ENCODE measurements at places on chromosomes 1 and 21.

DNA sequence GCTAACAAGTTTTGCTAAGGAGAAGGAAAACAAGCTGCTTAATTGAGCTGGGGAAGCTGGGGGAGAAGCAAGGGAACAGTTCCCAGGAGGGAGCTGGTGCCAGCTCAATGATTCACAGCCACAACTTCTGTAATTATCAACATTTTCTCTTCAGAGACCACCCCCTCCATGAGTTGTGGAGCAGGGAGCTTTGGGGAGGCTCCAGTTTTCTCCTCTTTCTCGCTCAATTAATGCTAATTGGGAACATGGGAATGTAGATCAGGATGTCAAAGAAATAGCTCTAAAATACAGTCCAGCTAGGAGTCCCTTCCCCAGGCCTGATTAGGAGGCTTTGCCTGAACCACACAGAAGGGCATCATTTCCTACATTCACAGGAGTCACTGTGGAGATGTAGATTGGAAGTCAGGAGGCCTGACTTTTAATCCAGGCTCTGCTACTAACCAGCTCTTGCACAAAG is 12.1 kb upstream of the MNDA start:
- no peak for DNase-seq
- no peaks in the 10 kb centered on the region for H3K4me1 ChIP-seq
- H3K27ac ChIP-seq = no peak overlapping the region

- H3K36me3 ChIP-seq = no peaks in the 10 kb centered on the region
- no peak overlapping the region for H3K27ac ChIP-seq
- H3K4me3 ChIP-seq = no peak overlapping the region
- DNase-seq = no peak
These were observed 13.9 kb upstream of the ASAP3 start for GRCh38 chr1:23497777-23498439.

- no peak for DNase-seq
- no peak overlapping the region for H3K4me3 ChIP-seq
- no peaks in the 10 kb centered on the region for H3K27me3 ChIP-seq
- no peaks in the 10 kb centered on the region for H3K4me1 ChIP-seq
- no peaks in the 10 kb centered on the region for H3K36me3 ChIP-seq
These were observed 5.2 kb downstream of the ZNF678 start for GRCh38 chr1:227568593-227568992.

- no peak overlapping the region for H3K4me3 ChIP-seq
- no peaks in the 10 kb centered on the region for H3K4me1 ChIP-seq
- DNase-seq = no peak
- no peaks in the 10 kb centered on the region for H3K27me3 ChIP-seq
These were observed 32.8 kb downstream of the PCNT start for GRCh38 chr21:46356494-46357334.

GRCh38 chr1:60694980-60695379 is 387.4 kb upstream of the NFIA start:
- no peak overlapping the region for H3K4me3 ChIP-seq
- no peaks in the 10 kb centered on the region for H3K36me3 ChIP-seq
- no peak overlapping the region for H3K27ac ChIP-seq
- no peaks in the 10 kb centered on the region for H3K27me3 ChIP-seq
- no peak for DNase-seq

GRCh38 chr1:3350506-3351261 is 103.8 kb upstream of the ARHGEF16 start:
- no peaks in the 10 kb centered on the region for H3K4me1 ChIP-seq
- no peak overlapping the region for H3K27ac ChIP-seq
- no peak for DNase-seq
- no peak overlapping the region for H3K4me3 ChIP-seq
- no peaks in the 10 kb centered on the region for H3K36me3 ChIP-seq
- no peaks in the 10 kb centered on the region for H3K27me3 ChIP-seq

- DNase-seq = no peak
- no peaks in the 10 kb centered on the region for H3K4me1 ChIP-seq
- H3K27ac ChIP-seq = no peak overlapping the region
- no peak overlapping the region for H3K4me3 ChIP-seq
- H3K36me3 ChIP-seq = no peaks in the 10 kb centered on the region
- H3K27me3 ChIP-seq = no peaks in the 10 kb centered on the region
These were observed 182.6 kb upstream of the LYPLAL1 start for GRCh38 chr1:218991089-218991488.

GRCh38 chr1:241118049-241118448 is 239.0 kb downstream of the RGS7 start:
- H3K36me3 ChIP-seq = no peaks in the 10 kb centered on the region
- no peaks in the 10 kb centered on the region for H3K27me3 ChIP-seq
- no peak for DNase-seq
- H3K4me3 ChIP-seq = no peak overlapping the region

DNA sequence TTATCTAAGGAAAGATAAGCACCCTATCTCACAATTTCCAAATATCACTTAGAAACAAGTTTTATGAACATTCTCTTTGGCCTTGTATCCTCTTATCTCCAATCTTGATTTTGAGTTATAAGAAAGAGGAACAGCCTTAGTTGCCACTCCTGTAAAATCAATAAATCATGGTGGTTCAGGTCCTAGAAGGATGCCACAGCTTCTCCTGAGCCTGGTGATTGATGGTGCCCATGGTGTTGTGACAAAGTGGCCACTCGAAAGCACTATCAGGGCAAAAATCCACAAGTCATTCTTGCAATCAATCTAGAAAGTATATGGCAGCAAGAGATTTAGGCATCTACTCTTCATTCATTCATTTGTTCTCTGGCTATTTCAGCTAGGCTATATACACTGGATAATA is 27.8 kb downstream of the GBP6 start:
- no peaks in the 10 kb centered on the region for H3K4me1 ChIP-seq
- no peaks in the 10 kb centered on the region for H3K27me3 ChIP-seq
- H3K4me3 ChIP-seq = no peak overlapping the region
- H3K36me3 ChIP-seq = no peaks in the 10 kb centered on the region
- no peak overlapping the region for H3K27ac ChIP-seq
- no peak for DNase-seq

GRCh38 chr1:2971609-2972008 is 49.7 kb upstream of the ACTRT2 start:
- no peaks in the 10 kb centered on the region for H3K4me1 ChIP-seq
- no peaks in the 10 kb centered on the region for H3K27me3 ChIP-seq
- DNase-seq = no peak
- H3K36me3 ChIP-seq = no peaks in the 10 kb centered on the region
- H3K27ac ChIP-seq = no peak overlapping the region
- H3K4me3 ChIP-seq = no peak overlapping the region

DNA sequence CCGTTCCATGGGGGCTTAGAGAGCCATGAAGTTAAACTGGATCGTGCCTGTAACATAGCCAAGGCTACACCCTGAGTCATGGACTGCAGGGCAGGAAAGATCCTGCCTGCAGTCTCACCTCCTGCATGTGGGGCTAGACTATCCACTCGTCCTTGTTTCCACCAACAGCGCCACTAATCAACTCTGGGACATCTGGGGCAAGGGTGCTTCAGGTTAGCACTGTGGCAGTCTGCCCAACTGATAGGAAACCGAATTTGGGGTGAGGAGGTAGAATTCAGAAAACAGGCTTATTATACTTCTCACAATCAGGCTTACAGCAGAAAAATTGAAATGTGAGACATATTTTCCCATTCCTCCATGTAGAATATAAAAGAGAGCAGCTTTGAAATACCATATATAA is 85.2 kb upstream of the ADAM30 start:
- no peak overlapping the region for H3K4me3 ChIP-seq
- no peaks in the 10 kb centered on the region for H3K4me1 ChIP-seq
- H3K27ac ChIP-seq = no peak overlapping the region
- DNase-seq = no peak
- no peaks in the 10 kb centered on the region for H3K27me3 ChIP-seq

GRCh38 chr1:21052034-21052433 is 124.7 kb downstream of the EIF4G3 start:
- no peak overlapping the region for H3K4me3 ChIP-seq
- no peak overlapping the region for H3K27ac ChIP-seq
- DNase-seq = no peak
- H3K36me3 ChIP-seq = peaks cover 2% of the 10 kb centered on the region
- no peaks in the 10 kb centered on the region for H3K27me3 ChIP-seq

- no peaks in the 10 kb centered on the region for H3K36me3 ChIP-seq
- no peak overlapping the region for H3K27ac ChIP-seq
- DNase-seq = peak; percentile 50
- no peak overlapping the region for H3K4me3 ChIP-seq
These were observed 3.3 kb downstream of the CLCNKB start for GRCh38 chr1:16046842-16047241.

- H3K27ac ChIP-seq = no peak overlapping the region
- peaks cover 5% of the 10 kb centered on the region for H3K4me1 ChIP-seq
- DNase-seq = peak; percentile 95
- no peaks in the 10 kb centered on the region for H3K36me3 ChIP-seq
These were observed 7.7 kb downstream of the IGSF8 start for GRCh38 chr1:160090760-160091159.

DNA sequence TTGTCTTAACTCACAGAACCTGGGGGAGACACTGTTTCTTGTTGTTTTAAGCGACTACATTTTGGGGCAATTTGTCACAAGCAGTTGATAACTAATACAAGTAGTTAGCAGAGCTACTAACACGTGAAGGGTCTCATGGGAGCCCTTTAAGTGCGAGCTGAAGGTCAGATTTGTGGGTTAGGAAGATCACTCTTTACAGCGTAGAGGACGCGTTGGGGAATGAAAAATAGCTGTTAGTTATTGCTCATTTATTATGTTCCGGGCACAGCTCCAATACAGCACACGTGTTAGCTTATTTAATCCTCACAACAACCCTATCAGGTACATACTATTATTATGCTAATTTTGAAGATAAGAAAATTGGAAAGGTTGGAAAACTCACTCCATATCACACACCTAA is 95.9 kb downstream of the ACTL8 start:
- no peaks in the 10 kb centered on the region for H3K27me3 ChIP-seq
- H3K4me3 ChIP-seq = no peak overlapping the region
- no peak for DNase-seq
- no peak overlapping the region for H3K27ac ChIP-seq

GRCh38 chr1:230425252-230426091 is 660 bp downstream of the PGBD5 start:
- H3K27ac ChIP-seq = no peak overlapping the region
- peaks cover 22% of the 10 kb centered on the region for H3K27me3 ChIP-seq
- peak overlapping the region; percentile 63 for H3K4me3 ChIP-seq
- peaks cover 12% of the 10 kb centered on the region for H3K4me1 ChIP-seq

- H3K4me3 ChIP-seq = no peak overlapping the region
- H3K36me3 ChIP-seq = no peaks in the 10 kb centered on the region
- H3K27ac ChIP-seq = no peak overlapping the region
- no peak for DNase-seq
- no peaks in the 10 kb centered on the region for H3K4me1 ChIP-seq
- no peaks in the 10 kb centered on the region for H3K27me3 ChIP-seq
These were observed 550.3 kb downstream of the NUF2 start for GRCh38 chr1:163872067-163872466.

- peaks cover 65% of the 10 kb centered on the region for H3K36me3 ChIP-seq
- H3K27me3 ChIP-seq = no peaks in the 10 kb centered on the region
- no peaks in the 10 kb centered on the region for H3K4me1 ChIP-seq
- no peak overlapping the region for H3K4me3 ChIP-seq
These were observed 19.6 kb upstream of the NADK start for GRCh38 chr1:1797731-1798341.

DNA sequence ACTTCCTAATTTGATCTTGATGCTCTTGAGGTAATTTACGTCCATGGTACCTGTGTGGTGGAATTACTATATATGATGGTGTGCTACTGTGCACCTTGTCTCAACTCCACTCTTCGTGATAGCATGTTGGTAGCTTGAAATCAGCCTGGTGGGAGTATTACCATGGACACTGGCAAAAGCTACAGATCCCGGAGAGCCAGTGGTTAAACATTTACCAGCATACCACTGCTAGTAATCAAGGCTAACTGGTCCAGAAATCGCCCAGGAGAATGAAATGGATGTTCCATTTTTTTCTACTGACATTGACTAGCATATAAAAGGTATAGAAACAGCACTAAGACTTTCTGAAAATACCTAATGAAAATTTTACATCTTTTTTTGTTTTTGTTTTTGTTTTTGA is 30.6 kb downstream of the ELK4 start:
- H3K27me3 ChIP-seq = no peaks in the 10 kb centered on the region
- H3K36me3 ChIP-seq = peaks cover 7% of the 10 kb centered on the region
- DNase-seq = no peak
- H3K4me3 ChIP-seq = no peak overlapping the region
- peaks cover 3% of the 10 kb centered on the region for H3K4me1 ChIP-seq

DNA sequence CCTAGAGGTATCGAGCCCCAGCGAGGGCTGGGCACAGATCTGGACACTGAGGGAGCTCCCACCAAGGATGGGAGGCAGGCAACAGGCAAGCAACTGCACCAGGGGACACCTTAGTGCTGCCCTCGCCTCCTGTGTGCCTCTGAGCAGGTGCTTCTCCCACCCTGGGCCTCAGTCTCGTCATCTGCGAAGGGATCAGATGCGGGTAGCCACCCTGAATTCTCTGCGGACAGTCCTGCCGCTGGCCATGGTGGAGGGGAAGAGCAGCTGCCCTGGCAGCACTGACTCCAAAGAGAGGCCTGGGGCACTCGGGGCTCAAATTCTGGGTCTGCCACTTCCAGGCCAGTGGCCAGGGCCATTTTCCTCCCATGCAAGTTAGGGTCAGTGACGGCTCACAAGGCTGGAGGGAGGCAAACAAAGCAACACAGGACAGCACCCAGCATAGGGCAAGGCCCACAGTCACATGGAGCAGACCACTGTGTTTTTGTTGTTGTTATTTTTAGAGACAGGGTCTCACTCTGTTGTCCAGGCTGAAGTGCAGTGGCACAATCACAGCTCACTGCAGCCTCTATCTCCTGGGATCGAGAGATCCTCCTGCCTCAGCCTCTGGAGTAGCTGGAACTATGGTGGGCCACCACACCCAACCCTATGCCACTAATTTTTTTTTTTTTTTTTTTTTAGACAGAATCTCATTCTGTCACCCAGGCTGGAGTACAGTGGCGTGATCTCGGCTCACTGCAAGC is 7.1 kb upstream of the SDC3 start:
- H3K27ac ChIP-seq = no peak overlapping the region
- no peak overlapping the region for H3K4me3 ChIP-seq
- no peak for DNase-seq
- H3K36me3 ChIP-seq = no peaks in the 10 kb centered on the region
- peaks cover 31% of the 10 kb centered on the region for H3K4me1 ChIP-seq
- no peaks in the 10 kb centered on the region for H3K27me3 ChIP-seq

- peak; percentile 79 for DNase-seq
- H3K4me3 ChIP-seq = no peak overlapping the region
- no peaks in the 10 kb centered on the region for H3K27me3 ChIP-seq
- H3K4me1 ChIP-seq = peaks cover 2% of the 10 kb centered on the region
- no peak overlapping the region for H3K27ac ChIP-seq
These were observed 35.0 kb downstream of the CTNNBIP1 start for GRCh38 chr1:9874959-9875635.

Measured in trophoblast cell (in vitro differentiated cells and primary cell).